Activated gamma-delta T cell treated with anti-CD3 and anti-CD28 coated beads, Interleukin-2, amount 50 U/mL, for 16 hours (primary cell): ENCODE measurements at places on chromosomes 5 and 9.

DNA sequence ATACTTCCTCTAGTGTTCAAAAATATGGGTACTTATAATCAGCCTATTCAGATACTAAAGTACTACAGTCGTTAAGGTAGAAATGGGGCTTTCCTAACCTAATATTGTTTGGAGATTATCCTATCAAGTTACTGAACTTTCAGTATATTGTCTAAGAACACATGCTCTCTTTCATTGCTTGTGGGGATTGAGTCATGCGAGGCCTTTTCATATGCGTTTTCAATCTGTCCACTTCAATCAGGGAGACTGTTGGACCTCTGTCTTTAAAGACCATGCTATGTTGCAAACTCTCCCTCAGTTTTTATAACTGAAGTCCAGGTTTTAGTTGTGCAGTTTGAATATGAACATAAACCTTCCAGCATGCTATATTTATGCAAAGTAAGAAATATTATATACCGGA is 15.0 kb downstream of the PRR16 start:
- DNase-seq, result no peak

DNA sequence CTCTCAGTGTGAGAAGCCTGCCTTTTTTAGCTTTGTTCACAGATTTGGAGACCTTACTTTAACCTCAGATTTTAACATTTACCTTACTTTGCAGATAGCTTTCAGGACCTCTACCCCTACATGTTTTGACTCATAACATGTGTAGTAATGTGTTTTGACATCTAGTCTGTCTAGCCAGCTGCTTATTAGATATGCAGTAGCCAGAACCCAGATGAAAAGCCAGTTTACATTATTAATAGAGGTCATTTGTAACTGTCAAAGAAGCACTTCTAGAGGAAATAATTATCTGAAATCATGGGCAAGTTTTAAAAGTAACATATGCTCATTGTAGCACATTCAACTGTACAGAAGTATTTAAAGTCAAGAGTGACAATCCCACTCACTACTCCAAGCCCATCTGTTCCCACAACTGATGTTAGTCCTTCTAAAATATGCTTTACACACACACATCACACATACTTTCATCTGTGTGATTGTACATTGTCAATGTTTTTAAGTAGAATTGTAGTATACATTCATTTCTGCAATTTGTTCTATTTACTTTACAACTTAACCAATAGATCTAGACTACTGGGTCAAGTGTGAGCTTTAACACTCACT is 71.8 kb upstream of the NIPAL4 start:
- DNase-seq, result no peak

DNA sequence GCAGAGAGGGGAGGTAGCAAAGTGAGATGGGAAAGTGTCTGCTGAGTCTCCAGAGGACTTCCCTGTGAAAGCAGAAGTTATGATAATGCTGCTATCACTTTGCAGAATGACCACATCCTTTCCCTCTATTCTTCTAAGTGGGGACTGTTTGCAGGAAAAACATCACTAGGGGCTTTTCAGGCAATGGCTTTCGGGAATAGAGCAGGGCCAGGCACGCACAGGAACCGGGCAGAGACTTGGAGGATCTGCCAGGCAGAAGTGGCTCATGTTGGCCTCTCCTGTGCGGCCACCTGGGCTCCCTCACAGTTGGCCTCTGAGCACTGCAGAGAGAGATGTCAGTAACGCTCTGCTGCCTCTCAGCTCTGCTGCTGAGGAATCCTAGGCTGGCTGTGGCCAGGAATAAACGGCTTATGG is 214.7 kb downstream of the MAST4 start:
- no peak for DNase-seq

DNA sequence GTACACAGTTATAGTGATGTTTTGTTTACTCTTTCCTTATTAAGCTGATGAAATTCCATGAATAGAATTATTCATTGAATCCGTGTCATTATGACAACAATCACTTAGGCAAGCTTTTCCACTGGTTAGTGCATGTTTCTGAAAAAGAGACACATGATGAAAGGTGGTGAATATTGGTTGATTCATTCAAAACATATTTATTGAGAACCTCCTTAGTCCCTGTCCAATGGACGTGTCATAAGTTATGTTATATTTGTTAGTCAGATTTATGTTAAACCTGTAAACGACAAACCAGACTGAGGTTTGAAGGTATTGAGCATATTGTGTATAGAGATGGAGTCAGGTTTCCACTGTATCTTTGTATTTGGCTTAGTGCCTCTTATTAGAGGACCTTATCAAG is 1888.9 kb upstream of the CDH6 start:
- DNase-seq, result no peak

GRCh38 chr9:8292657-8293056 is 493.1 kb upstream of the DMAC1 start:
- DNase-seq, result no peak

DNA sequence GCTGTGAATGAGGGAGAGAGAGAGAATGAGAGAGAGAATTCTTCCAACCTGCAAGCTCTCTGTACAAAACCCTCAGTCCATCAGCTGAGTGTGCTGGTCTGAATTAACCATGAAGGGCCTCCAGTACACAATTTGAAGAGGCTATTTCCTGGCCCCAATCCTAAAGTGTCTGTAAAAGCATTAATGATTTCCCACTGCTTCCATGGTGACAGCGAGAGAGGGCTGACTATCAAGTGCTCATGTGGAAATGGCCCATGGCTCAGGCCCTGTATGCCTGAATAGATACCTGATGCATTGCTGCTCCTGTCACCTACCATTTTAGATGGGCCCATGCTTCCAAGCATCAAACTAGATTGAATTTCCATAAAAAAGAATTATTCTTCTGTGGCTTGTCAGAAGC is 592.4 kb downstream of the KIF4B start:
- DNase-seq, result no peak

DNA sequence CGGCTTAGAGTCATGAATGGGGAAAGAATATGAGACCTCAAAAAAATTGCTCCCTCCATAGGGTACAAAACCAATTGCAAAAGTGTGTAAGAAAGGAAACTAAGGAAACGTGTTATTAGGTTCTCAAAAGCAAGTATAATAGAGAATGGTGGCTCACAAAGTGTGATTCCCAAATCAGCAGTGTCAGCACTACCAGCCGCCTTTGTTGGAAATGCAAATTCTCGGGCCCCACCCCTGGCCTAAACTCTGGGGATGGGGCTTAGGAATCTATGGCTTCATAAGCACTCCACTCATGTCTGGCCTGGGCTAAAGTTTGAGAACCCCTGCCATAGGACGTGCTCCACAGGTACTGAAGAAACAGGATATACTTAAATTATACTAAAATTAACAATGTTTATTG is 1.6 kb upstream of the CCDC69 start:
- no peak for DNase-seq

GRCh38 chr9:17839776-17840175 is 260.9 kb downstream of the SH3GL2 start:
- DNase-seq, result no peak

DNA sequence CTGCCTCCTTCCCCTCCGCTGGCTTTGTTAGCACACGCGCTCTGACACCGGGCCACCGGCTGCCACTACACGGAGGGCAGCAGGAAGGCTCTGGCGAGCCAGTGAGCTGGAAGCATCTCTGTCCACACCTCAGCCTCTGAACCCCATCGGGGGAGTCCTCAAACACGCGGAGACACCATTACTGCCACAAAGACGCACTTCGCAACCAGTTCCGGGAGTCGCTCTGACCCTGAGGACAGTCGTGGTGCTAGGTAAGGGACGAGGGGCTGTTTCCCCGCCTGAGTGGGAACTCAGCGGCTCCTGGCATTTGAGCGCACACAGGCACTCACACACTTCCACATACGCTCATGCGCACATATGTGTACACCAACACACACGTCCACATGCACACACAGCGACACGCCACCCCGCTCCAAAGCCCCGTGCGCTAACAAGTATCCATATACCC is 160.0 kb downstream of the C9orf152 start:
- DNase-seq, result no peak
